Activated T-helper 1 cell treated with anti-CD3 and anti-CD28 coated beads, Interleukin-12 subunit alpha, Interleukin-12 subunit beta, Interleukin-2, Interleukin-4 antibody, amounts not matched to agents 30 ng/mL and 10 ng/mL and 1 ng/mL, durations not matched to agents 14 hours and 24 hours and 36 hours (primary cell): ENCODE measurements at places on chromosomes 3 and 15. TPM values are rescaled to one million over a fixed set of nuclear protein-coding genes. Genes with fewer than 3 reads are reported as not detected.

- no peaks in the 10 kb centered on the region for H3K36me3 ChIP-seq
- DNase-seq = no peak
- H3K27me3 ChIP-seq = no peaks in the 10 kb centered on the region
- no peak overlapping the region for H3K27ac ChIP-seq
These were observed 306.8 kb downstream of the NTRK3 start for GRCh38 chr15:87949575-87950223.

GRCh38 chr15:57458356-57458781 lies 82.1 kb downstream of the CGNL1 start:
- DNase-seq = no peak
- no peaks in the 10 kb centered on the region for H3K4me1 ChIP-seq
- no peak overlapping the region for H3K4me3 ChIP-seq
- H3K27me3 ChIP-seq = peaks cover 5% of the 10 kb centered on the region
- H3K36me3 ChIP-seq = no peaks in the 10 kb centered on the region

- H3K27ac ChIP-seq = peak overlapping the region; percentile 76
- no peak for DNase-seq
- H3K4me3 ChIP-seq = peak overlapping the region; percentile 90
- peaks cover 4% of the 10 kb centered on the region for H3K27me3 ChIP-seq
These were observed 1.1 kb downstream of the TFDP2 start for GRCh38 chr3:142148044-142148791.

LRTM1 gene
- total RNA-seq = not detected in 2 replicates

SAMD7 gene
- not detected in 2 replicates for total RNA-seq

- H3K36me3 ChIP-seq = peaks cover 12% of the 10 kb centered on the region
- peak overlapping the region; percentile 81 for H3K4me3 ChIP-seq
- peaks cover 3% of the 10 kb centered on the region for H3K27me3 ChIP-seq
- H3K4me1 ChIP-seq = peaks cover 42% of the 10 kb centered on the region
These were observed 460 bp upstream of the ZMAT3 start for GRCh38 chr3:179072100-179072438.

GRCh38 chr3:71785532-71786216 lies 726 bp upstream of the PROK2 start:
- H3K4me1 ChIP-seq = peaks cover 7% of the 10 kb centered on the region
- H3K27me3 ChIP-seq = peaks cover 63% of the 10 kb centered on the region
- no peaks in the 10 kb centered on the region for H3K36me3 ChIP-seq
- peak overlapping the region; percentile 5 for H3K27ac ChIP-seq
